AG09309 (cell line): ENCODE measurements at places on chromosomes 16 and 17.

DNA sequence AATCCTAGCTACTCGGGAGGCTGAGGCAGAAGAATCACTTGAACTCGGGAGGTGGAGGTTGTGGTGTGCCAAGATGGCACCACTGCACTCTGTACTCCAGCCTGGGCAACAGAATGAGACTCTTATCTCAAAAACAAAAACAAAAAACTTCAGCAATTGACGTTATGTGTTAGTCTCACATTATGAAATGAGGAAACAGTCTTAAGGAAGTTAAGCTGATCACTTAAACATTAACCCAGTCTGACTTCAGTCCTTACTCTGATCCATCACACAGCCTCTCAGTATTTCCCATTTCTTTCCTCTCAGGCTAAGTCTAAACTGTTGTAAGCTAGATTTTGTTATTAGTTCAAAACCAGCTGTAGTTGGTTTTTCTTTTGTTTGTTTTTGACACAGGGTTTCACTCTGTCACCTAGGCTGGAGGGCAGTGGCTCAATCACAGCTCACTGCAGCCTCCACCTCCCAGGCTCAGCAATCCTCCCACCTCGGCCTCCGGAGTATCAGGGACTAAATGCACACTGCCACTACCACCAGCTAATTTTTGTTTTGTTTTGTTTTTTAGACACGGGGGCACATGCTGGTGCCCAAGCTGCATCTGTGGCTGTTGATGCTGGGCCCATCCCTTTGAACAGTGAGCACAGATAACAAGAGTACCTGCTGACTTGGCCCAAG, 6.3 kb downstream of the JPT1 start:
- no peak for DNase-seq

DNA sequence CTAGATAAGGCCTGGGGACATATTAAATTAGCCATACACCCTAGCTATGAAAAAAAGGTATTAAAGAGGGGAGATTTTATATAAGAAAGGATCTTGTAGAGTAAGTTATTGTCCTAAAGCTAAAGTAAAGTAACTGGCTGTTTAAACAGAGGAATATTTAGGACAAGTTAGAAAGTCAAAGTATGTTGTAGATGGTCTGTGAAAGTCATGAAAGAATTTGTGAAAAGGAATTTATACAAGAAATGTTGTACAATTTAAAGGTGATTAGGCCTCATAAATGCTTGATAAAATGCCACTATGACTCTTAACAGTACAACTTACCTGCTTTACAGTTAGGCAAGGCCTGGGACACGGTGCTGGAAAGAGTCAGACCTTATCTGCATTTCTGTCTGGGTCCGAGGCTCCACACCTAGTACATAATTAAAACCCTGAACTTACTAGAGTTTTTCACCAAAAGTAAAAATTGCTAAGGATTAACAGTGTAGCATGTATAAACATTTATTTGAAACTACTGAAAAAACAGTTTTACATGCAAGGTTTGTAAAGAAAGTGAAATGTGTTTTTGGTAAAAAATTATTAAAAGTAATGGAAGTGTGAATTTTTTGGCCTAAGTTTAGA, 445.3 kb upstream of the TOM1L1 start:
- DNase-seq: no peak

- DNase-seq: no peak
These were observed 2.9 kb downstream of the CDIP1 start for GRCh38 chr16:4535627-4536108.

DNA sequence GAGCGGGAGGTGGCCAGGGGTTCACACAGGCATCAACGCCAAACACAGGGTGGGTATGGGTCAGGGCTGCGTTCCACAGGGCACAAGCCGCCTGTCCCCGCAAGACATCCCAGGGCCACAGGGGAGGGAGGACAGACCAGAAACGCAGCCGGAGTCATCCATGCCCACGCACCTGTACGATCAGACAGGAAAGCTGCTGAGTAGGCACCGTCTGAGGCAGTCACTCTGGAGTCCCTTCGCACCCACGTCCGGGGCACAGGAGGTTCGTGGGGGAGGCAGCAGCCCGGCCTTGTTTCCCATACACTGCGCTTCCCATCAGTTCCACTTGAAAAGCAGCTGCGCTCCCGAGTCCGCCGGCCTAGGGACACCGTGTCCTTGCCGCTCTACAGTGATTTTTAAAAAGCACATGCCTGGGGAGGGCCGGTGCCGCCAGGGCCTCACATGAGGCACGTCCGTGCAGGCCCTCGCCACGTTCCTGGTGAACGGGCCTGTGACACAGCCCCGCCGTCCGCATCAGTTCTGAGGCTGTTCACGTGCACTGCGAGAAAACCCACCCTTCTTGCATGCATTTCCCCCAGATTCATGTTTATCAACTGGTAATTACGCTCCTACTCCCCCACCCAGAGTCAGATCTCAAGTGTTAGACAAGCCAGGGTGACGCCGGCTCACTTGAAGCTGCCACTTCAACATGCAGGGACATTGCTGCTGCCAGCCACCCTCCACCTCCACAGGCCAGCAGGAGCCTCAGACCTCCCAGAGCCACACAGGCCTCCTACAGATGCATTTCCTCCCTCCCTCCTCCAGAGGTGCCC, 34.8 kb downstream of the WDR45B start:
- DNase-seq: no peak

DNA sequence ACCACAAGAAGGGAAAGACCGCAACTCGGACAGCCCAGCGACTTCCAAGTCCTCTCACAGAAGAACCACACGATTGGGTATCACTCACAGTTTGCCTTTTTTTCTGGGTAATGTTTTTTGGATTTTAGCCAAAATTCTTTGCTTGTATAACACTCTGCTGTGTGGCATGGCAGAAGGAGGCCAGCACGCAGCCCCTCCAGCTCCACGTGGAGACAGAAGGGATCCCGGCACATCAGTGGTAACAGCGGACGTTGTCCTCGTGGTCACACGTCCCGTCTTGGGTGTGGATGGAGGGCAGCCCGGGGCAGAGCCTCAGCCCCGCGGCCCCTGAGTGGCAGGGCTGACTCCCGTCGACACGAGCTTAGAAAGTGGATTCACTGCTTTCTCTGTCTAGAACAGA, 69.1 kb downstream of the KLHDC4 start:
- no peak for DNase-seq

DNA sequence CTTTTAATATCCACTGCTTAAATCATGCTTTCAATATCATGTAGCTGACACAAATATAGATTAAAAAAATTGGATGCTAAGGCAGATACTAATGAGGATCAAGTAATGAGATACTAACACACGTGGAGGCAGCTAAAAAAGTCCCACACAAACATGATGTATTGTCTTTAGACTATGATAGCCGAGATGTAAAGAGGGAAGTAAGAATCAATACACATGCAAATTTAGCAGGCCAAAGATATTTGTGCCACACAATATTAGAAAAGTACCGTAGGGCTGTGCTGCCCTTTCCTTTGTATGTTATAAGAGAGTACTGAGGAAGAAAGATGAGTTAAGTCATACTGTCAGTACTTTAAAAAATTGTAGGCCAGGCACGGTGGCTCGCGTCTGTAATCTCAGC, 51.4 kb upstream of the STAC2 start:
- DNase-seq: no peak

- DNase-seq: no peak
These were observed 3.4 kb downstream of the ASPSCR1 start for GRCh38 chr17:81980707-81981343.

- no peak for DNase-seq
These were observed 33.0 kb downstream of the PITPNM3 start for GRCh38 chr17:6523330-6523729.

DNA sequence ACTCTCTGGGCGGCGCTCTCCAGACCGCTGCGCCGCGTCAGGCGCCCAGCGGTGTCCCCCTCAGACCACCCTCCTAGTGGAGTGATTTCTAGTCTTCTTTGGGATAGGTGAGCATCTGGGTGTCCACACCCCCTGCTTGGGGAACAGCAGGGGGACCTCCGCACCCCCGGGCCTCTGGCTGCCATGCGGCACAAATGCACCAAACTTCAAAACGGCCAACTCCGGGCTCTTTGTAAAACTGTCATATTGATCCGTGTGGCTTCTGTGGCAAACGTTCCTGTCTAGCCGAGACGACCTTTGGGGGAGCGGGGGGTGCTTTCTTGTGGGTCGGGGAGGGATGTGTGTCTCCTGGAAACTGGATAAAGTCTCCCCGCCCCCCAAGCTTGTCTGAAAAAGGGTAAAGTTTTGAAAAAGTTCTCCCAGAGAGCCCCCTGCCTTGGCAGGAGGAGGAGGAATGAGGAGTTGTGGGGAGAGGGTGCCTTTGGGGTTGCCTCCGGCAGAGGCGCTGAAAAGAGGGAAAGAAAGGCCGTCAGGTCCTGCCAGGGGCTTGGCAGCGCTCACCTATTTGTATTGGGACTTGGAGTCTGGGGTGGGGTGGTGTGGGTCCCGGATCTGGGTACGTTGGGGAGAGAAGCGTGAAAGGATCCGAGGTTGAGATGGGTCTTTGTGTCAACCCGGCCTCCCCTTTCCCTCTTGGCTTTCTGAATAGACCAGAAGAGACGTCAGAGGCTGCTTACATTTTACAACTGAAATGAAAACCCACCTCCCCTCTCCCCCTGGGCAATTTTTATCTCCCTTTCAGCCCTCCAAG, 2.2 kb upstream of the CHD3 start:
- DNase-seq: no peak

DNA sequence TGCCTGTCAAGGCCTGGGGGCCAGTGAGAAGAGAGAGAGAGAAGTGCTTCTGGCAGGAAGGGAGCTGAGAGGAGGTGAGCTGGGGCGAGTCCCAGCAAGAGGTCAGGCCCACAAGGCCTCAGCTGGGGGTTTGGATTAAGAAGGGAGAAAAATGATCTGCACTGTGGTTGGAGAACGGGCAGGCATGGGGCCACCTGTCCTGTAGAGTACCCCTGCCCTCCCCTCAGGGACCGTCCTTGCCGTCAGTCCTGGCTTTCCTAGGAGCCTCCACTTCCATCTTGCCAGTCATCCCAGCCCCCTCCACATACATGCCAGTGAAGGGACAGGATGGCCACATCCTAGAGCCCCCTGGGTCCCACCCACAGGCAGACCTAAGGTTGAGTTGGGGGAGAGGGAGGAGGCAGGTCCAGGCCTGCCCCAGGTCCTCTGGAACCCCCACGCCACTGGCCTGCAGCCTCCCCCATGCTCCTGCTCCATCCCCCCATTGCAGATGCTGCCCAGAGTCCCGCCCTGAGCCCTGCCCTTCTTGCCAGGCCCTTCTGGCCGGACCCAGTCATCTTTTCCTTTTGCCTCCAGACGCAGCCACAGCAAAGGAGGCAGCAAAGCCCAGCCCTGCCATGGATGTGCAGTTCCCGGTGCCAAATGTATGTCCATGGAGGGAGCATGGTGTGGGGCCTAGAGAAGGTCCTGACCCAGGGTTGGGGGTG, 18.9 kb downstream of the KATNB1 start:
- DNase-seq: no peak

- DNase-seq: no peak
These were observed 3.7 kb upstream of the RAP1GAP2 start for GRCh38 chr17:2792366-2793169.

DNA sequence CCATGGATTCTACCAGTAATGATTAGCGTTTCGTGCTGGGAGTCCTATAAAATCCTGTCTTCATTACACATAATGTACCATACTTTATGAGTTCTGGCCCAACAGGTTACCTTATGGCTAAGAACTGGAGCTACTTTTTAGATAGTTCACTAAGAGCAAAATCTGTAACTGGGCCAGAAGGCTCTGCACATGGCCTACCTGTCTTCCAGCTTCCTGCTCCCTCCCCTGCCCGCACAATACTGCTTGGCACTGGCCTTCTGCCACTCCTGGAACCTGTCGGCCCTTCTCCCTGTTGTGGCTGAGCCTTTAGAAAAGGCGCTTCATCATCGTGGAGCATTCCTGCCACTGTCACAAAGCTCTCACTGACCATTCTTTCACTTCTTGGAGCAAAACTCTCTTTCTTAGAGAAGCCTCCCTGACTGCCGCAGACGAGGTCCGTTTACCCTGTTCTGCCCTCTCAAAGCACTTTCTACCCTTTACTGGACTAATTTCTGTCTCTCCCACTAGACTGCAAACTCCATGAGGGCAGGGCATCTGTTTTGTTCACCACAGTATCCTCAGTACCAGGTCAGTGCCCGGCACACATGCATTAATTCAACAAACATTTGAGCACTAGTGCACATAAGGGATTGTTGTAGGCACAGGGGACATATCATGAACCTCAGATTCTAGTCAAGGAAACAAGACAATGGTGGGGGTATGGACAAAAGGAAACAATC, 116.5 kb downstream of the PARN start:
- no peak for DNase-seq
